Activated T-helper 2 cell treated with anti-CD3 and anti-CD28 coated beads, Interferon-gamma antibody, Interleukin-2, Interleukin-4, amounts not matched to agents 10 μg/mL and 5 μg/mL and 100 μg/mL, durations not matched to agents 14 hours and 24 hours and 36 hours (primary cell): ENCODE measurements at places on chromosomes 4 and X. TPM values are rescaled to one million over a fixed set of nuclear protein-coding genes. Genes with fewer than 3 reads are reported as not detected.

DNA sequence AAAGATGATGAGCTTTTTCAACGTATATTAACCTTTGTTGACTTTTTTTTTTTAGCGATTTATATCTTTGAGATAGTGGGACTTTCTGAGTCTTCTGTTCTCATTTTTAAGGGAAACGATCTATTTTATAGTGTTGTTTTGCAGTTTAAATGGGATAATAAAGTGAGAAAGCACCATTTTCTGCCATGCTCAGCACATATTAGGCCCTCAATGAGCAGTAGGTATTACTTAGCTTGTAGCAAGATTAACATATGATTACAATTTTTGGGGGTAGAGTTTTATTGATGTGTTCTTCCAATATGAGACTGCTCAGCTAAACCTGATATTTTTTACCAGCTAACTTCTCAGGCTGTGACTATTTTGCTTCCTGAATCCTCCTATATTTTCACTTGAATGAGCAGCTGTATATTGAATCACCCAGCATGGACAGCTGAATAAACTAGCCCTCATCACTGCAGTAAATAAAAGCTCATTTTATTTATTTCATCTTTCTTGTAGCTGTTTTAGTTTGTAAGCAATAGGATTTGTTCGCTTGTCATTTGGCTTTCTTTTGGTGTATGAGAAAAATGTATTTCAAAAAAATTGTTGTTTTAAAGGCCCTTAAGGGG lies 43.7 kb downstream of the UGT8 start:
- no peak for DNase-seq

DNA sequence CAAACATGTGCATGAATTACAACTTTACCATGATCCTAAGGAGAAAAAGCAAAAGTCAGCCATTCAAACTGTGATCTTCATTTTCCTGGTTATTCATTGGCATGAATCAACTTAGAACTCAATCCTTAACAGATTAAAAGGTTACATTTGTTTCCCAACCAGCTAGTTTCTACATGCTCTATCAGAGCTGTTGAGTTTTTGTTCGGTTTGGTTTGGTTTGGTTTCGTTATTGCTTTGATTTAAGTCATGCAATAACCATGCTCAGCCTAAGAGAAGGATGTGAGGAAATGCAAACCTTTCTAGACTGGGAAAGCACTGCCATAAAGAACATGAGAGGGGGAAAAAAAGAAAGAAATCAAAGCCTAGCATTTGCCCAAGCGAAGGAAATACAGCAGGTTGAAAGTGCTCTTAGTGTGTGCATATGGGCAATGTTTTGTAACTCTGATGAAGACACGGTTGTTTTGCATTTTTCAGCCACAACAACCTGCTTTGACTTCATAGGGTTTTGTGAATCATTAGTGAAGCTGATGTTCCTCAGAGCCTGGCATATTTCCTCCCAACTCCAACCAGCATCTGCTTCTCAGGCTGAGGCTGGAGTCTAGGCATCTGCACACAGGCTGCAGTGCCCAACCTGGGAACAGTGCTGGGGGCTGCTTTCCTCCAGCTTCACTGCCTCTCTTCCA lies 234.3 kb downstream of the ZNF674 start:
- no peak for DNase-seq

- no peak for DNase-seq
Observed at GRCh38 chr4:101141230-101141629, 206.1 kb downstream of the PPP3CA start.

SYNPO2 gene
- total RNA-seq: 0.09 TPM in 2 replicates

DNA sequence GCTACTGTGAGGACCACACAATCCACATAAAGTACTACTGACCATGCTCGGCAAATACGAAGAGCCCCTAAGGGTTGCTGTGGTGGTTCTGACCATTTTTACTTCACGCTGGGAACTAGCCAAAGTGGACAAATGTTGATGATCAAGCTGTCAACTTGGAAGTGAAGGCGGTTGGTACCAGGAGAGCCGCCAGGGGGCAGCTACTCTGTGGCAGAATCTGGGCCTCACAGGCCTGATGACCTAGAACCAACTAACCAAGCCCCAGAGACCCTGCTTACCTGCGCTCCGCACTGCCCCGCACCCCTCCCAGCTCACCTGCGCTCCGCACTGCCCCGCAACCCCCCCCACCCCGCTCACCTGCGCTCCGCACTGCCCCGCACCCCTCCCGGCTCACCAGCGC lies 5.6 kb downstream of the GAK start:
- no peak for DNase-seq
